ENCODE measurements at places on chromosomes 3 and 15. TPM values are rescaled to one million over a fixed set of nuclear protein-coding genes. Genes with fewer than 3 reads are reported as not detected.

Gene GOLGA8B
- total RNA-seq, result 11.1 TPM

GRCh38 chr3:9059489-9060400, 96.5 kb upstream of the RAD18 start:
- DNase-seq, result no peak

GRCh38 chr3:94173673-94174434, 111.0 kb downstream of the NSUN3 start:
- peak; percentile 6 for DNase-seq

GRCh38 chr3:126355251-126355650, 2.0 kb downstream of the KLF15 start:
- no peak for DNase-seq

GRCh38 chr3:184812662-184813042, 686 bp downstream of the VPS8 start:
- no peak for DNase-seq

Gene ACKR4
- not detected for total RNA-seq
